ENCODE measurements at places on chromosomes 4 and X.

DNA sequence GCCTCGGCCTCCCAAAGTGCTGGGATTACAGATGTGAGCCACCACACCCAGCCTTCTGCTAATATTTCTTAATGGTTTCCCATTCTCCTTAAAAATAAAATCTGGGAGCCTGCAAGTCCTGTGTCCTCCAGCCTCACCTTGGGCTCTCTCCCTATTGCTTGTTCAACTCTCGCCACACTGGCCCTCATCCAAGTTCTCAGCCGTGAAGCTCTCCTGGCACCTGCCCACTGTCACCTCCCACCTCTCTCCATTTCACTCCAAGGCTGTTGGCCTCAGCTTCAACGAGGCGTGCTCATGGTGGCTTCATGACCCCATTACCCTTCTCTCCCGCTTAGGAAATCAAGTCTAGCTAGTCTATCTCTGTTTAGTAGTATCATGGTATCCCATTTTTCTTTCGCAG lies 9.5 kb upstream of the ETNPPL start:
- DNase-seq, result no peak

GRCh38 chrX:119693996-119694451 lies 1.1 kb upstream of the SEPTIN6 start:
- DNase-seq, result no peak

DNA sequence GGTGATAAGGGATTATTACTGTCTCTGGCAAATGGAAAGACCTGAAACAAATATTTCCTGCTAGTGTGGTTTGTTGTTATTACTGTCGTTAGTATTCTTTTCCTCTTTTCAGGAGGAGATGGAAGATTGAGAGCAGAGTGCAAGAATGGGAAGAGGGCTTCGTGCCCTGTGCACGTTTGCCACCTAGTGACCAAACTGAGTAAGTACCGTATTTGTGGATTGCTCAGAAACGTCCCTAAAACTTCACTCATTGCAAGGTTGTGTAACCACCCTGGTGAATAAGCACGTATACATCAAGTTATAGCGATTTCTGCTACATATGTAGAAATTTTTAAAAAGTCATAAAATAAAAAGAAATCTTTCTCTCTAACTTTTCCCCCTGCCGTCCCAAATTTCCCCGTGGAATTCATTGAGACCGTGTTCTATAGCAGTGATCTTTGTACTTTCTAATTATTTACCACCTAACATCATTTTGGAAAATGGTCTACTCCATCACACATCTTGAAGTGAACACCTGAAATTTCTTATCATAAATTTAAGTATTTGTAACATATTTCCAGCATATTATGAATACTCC lies 24.3 kb downstream of the LINC00632 start:
- DNase-seq, result no peak

DNA sequence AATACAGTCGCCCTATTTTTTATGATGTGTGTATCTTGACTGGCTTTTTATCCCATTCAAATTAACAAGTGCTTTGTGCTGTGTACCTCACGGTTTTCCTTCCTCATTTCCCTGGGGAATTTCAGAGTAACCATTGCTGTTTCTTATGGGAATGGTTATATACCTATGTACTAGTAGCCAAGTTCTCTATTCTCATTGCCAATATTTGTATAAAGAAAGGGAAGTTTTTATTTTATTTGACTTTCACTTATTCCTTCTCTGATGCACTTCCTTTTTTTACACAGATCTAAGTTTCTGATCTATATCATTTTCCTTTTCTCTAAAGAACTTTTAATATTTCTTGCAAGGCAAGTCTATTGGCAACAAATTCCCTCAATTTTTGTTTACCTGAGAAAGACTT lies 181.3 kb downstream of the SOWAHB start:
- DNase-seq, result no peak

DNA sequence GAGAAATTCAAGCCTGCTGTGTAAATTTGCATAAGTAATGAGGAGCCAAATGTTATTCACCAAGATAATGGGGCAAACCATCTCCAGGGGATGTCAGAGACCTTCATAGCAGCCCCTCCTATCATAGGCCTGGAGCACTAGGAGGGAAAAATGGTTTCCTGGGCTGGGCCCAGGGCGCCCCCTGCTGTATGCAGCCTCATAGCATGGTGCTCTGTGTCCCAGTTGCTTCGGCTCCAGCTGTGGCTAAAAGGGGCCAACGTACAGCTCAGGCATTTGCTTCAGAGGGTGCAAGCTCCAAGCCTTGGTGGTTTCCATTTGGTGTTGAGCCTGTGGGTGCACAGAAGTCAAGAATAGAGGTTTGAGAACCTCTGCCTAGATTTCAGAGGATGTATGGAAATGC lies 859.3 kb downstream of the RPA4 start:
- DNase-seq, result peak; percentile 21

DNA sequence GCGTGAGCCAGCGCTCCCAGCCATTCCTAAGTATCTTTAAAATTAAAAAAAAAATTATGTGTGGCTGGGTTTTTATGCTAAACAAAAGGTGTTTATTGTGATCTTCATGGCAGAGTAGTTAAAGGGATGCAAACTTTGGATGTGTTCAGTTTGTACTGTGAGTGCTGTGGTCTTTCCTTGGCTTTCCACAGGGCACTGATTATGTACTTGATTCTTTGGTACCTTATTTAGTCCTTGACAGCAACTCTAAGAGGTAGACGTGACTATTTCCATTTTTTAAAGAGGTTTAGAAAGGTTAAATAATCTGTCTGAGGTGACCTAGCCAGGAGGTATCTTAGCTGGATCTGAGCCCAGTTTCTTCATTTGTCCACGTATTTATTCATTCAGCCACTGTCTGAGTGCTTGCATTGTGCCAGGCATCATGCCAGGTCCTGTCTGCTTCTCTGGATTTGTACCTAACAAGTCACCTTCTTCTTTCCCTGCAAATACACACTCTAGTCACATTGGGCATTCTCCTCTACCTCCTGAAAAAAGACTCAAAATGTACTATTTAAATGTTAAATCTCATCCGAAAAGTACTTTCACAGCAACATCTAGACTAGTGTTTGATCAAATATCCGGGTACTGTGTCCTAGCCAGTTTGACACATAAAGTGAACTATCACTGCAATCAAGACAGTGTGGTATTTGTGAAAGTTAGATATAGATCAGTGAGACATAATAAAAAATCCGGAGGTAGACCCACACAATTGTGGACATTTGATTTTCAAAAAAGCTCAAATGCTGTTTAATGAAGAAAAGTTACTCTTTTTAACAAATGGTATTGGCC lies 31.5 kb downstream of the WWC2 start:
- DNase-seq, result no peak

GRCh38 chr4:185730849-185731608 lies 81.0 kb downstream of the SORBS2 start:
- DNase-seq, result no peak

DNA sequence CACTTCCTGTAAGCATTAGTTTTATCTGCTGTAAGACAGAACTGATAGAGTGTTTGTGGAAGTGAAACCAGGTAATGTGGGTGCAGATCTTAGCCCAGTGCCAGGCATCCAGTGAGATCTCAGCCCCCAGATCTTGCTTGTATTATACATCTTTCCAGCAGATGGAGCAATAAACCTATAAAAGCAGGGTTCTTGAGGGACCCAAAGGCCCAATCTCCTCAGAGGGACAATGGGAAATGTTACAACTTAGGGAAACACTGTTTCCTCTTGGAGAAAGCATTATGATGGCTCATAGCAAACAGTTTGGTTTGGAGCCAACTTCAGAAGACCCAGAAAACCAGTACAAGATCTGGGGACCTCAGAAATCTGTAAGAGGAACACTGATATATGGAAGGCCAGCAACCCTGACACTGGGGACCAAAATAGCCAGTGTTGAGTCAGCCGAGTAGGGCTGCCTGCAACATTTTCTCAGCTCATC lies 206.3 kb downstream of the SLC7A11 start:
- DNase-seq, result no peak

- DNase-seq, result no peak
These were observed 32.1 kb upstream of the GPR78 start for GRCh38 chr4:8547912-8548730.

DNA sequence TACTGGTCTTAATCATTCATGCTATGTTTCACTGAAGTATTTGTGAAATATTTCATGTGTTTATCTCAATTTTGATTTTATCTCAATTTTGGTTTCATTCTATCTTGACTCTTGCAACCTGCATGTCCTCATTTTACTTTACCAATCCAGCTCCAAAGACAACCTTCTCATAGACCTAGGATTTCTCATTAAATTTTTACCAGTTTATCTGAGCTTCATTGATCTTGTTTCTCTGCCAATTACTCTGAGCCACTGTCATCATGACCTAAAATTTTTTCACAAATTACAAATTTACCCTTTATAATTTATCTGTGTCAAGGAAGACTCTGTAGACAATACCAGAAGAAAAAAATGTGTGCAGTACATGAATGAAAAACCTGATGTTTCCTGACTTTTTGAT lies 18.6 kb upstream of the UGT2B17 start:
- DNase-seq, result no peak

GRCh38 chr4:35939751-35940150 lies 304.6 kb downstream of the ARAP2 start:
- DNase-seq, result no peak

DNA sequence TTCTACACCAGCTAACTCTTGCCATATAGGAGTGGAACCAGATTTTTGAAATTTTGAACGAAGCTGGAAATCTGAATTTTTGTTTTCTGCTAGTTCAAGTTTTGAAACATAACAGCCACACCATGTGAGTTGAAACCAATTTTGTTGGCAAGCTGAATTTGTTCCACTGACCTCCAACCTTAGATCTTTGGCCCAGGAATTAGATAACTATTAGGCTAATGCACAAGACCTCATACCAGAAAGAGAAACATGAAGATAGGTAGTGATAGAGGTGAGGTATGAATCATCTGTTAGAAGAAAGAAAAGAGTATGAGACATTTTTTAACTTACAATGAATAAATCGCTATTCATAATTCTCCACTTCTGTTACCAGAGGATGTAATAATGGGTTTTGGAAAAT lies 76.8 kb upstream of the ACSL1 start:
- no peak for DNase-seq

GRCh38 chrX:40755291-40756249 lies 20.2 kb upstream of the MED14 start:
- no peak for DNase-seq

Data from activated naive CD4-positive, alpha-beta T cell treated with anti-CD3 and anti-CD28 coated beads, Interleukin-2, amount 50 U/mL, for 72 hours (primary cell).